ENCODE measurements at places on chromosomes 16 and 17. TPM values are rescaled to one million over a fixed set of nuclear protein-coding genes. Genes with fewer than 3 reads are reported as not detected.
A peak's percentile ranks its signal among the peaks of the same experiment; 100 is the strongest.

ABCC11 gene
- total RNA-seq = not detected

GRCh38 chr17:59108400-59109102, 1.9 kb upstream of the TRIM37 start:
- H3K4me1 ChIP-seq = peaks cover 18% of the 10 kb centered on the region
- no peaks in the 10 kb centered on the region for H3K36me3 ChIP-seq
- H3K27me3 ChIP-seq = no peaks in the 10 kb centered on the region
- H3K27ac ChIP-seq = no peak overlapping the region

CTRB2 gene
- total RNA-seq = 12.5 TPM

GRCh38 chr16:4373356-4373908, 1.8 kb downstream of the VASN start:
- no peak for DNase-seq
- H3K27ac ChIP-seq = peak overlapping the region; percentile 99
- H3K4me1 ChIP-seq = peaks cover 71% of the 10 kb centered on the region

NRN1L gene
- total RNA-seq = not detected

DNAI2 gene
- total RNA-seq = not detected

DNA sequence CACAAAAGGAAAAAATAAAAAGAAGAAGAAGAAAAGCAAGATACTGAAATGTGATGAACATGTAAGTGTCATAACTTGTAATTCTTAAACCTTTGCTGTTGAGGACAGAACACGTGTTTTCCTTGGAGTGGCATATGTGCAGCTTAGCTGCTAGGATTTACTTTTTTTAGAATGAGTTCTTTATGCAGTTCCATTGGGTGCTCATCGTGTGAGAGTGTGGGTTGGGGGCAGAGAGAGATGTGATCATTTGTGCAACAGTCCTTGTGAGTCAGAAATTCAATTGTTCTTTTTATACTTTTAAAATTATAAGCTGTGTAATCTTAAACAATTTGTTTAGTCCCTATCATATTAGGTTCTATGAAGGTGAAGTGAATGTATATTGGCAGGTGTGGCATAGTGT, 5.5 kb upstream of the DHRS11 start:
- H3K27me3 ChIP-seq = no peaks in the 10 kb centered on the region
- no peak overlapping the region for H3K27ac ChIP-seq
- DNase-seq = no peak
- H3K4me1 ChIP-seq = peaks cover 1% of the 10 kb centered on the region
- peaks cover 51% of the 10 kb centered on the region for H3K36me3 ChIP-seq

DNA sequence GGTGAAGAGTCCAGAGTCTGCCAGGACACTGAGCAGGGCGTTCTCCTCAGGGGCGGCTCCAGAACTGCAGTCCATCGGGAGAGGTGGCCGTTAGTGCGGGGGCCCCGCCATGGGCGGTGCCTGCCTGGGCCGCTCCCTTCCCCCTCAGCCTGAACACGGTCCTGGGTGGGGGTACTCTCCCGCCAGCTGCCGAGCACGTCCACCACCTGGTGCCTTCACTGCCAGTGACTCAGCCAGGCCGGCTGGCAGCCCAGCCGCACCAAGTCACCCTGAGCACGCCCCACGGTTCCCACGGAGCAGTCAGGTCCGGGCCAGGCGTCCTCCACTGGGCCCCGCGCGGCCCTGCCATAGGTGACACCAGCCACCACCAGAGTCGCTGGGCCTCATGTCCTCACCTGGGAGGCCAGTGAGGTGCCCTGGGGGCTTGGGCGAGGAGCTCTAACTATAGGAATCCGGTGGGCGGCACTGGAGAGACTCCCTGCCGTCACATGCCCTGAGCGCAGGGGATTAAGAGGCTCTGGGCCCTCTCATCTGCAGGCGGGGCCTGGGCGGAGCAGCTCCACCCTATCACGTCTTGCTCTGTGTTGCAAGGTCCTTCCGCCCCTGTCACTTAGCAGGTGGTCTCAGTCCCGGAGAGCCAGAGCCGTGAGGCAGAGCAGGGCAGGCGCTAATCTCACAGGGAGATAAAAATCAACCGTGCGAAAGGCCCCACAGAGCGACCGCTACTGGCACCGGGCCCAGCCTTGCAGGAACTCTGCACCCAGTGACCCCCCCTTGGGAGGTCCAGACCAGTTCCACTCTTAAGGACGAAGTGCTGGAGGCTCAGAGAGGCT, 14.3 kb downstream of the PIEZO1 start:
- no peaks in the 10 kb centered on the region for H3K36me3 ChIP-seq
- H3K4me3 ChIP-seq = no peak overlapping the region
- H3K4me1 ChIP-seq = peaks cover 60% of the 10 kb centered on the region

- H3K36me3 ChIP-seq = no peaks in the 10 kb centered on the region
- no peaks in the 10 kb centered on the region for H3K27me3 ChIP-seq
Measured at GRCh38 chr16:641326-642188, at the start of gene MCRIP2. TSS of gene MCRIP2 (plus strand) at chr16:641828. CDS start at chr16:641992, 164 bp downstream.

PITPNC1 gene
- 28.8 TPM for total RNA-seq

SULT1A2 gene
- not detected for total RNA-seq

DNA sequence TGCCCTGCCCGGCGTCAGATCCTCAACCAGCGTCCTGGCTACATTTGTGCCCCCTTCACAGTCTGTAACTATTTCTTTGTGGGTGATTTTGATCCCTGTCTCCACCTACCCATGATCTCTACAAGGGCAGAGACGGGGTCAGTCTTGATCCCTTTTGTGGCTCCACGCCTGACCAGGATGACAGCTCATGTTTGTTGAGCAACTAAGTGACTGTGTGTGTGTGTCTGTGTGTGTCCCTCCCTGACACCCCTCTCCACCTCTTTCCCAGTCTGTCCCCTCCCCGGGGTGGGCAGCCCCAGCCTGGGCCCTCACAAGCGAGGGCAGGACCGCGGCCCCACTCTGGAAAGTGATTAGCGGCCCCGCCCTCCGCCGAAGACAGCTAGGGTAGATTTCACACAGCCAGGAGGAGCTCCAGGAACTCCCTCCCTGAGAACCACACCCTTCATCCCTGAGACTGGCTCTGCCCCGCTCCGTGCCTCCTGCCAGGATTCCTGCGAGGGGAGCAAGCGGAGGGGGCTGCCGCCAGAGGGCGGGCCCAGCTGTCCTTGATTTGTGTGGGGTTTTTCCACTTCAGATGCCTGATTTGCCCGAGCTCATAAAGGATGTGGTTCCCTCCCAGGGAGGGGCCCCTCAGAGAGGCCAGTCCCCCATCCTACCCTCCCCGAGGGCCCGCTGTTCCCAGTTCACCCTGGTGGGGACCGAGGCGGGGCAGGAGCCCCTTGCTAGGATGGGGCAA, 5.3 kb upstream of the HS3ST6 start:
- H3K4me1 ChIP-seq = no peaks in the 10 kb centered on the region
- no peak overlapping the region for H3K27ac ChIP-seq
- no peaks in the 10 kb centered on the region for H3K36me3 ChIP-seq

DNA sequence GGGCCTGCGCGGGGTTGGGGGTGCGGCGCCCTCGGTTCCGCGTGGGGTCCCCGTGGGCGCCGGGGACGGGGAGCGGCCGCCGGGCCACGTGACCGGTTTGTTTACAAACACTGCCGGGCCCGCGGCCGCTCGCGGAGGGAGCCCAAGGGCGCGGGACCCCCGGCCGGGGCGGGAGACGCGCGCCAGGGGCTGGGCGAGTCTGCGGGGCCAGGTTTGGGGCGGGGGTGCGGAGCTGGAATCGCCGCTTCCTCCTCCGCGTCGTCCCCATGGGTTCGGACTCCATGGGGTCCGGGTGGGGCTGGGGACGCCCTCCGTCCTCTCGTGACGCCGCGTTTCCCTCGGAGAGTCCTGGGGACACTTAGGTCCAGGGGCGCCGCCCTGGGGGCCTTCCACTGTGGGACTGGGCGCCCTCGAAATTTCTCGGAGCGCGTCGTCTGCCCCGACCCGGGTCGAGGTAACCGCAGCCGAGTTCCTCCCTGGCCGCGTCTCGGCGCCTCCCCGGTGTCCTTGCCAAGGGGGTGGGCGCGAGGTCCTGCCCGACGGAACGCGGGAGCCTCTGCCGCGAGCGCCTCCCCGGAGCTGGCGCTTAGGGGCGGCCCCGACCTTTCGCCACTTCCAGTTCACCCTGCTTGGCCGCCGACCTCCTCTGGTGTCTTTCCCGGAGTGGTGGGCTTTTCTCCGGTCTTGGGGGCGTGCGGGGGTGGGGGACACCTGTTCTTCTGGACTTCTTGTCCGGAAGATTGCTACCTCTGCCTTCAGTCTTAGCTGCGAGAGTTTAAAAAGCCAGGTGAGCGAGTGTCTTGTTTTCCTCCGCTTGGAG, 684 bp downstream of the YPEL2 start:
- H3K27ac ChIP-seq = peak overlapping the region; percentile 95
- H3K4me1 ChIP-seq = peaks cover 59% of the 10 kb centered on the region
- peak overlapping the region; percentile 96 for H3K4me3 ChIP-seq
- DNase-seq = no peak
- H3K27me3 ChIP-seq = no peaks in the 10 kb centered on the region

ABAT gene
- total RNA-seq = 9.8 TPM

GRCh38 chr16:5776876-5777275, 679.3 kb upstream of the EEF2KMT start:
- H3K27ac ChIP-seq = no peak overlapping the region
- no peak for DNase-seq
- no peaks in the 10 kb centered on the region for H3K27me3 ChIP-seq
- H3K36me3 ChIP-seq = no peaks in the 10 kb centered on the region

DNA sequence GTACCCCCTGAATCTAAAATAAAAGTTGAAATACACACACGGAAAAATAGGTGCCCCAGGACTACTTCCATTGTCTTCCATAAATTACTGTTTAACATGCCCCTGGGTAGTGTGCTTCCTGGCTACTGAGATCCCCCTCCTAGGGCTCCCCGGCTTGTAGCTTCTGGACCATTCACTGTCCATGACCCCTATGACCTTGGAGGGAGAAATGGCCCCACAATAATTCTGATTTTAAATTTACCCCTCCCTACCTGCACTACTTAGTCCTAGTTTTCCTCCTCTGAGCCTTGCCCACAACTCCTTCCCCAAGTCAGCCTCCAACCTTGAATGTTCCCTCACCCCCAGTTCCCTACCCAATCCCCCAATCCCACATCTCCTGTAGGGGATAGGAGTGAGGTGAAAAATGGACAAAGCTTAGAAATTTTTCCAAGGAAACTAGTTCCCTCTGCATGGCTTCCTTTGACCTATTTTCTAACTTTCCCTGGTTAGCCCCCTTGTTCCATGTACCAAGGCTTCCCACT, 9.5 kb upstream of the MSL1 start:
- DNase-seq = no peak
- no peaks in the 10 kb centered on the region for H3K27me3 ChIP-seq
- H3K4me3 ChIP-seq = peak overlapping the region; percentile 2
- H3K27ac ChIP-seq = peak overlapping the region; percentile 88

DNA sequence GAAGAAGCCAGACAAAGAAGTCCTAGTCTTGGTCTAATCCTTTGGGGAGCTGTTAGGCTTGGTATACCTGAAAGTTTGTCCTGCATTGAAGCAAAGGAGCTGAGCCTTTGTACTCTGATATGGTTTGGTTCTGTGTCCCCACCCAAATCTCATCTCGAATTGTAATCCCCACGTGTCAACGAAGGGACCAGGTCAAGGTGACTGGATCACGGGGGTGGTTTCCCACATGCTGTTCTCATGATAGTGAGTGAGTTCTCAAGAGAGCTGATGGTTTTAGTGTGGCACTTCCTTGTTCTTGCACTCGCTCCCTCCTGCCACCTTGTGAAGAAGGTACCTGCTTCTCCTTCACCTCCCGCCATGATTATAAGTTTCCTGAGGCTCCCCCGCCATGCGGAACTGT, 33.6 kb downstream of the FAM20A start:
- no peaks in the 10 kb centered on the region for H3K27me3 ChIP-seq
- no peaks in the 10 kb centered on the region for H3K36me3 ChIP-seq
- H3K4me3 ChIP-seq = no peak overlapping the region

ARL5C gene
- total RNA-seq = not detected

DNA sequence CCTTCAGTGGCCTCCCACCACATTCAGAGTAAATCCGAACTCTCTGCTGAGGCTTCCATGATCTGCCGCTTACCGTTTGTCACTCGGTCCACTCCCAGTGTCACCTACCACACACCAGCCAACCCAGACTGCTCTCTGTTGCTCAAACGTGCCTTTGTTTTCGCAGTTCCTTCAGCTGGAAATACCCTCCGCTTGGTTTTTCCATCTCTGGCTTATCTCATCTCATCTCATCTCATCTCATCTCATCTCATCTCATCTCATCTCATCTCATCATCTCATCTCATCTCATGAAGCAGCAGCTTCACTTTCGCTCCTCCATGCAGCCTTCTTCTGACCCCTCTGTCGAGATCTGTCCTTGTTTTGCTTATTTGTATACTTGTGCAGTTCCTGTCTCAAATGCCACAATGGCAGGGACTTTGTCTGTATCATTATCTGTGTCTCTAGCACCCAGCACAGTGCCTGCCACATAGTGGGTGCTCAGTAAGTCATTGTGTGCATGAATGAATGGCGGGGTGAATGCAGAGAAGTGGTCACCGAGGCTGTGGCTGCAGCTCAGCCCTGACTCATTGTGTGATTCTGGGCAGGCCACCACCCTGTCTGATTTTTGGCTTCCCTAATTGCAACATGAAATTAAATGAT, 3.8 kb upstream of the SNX20 start:
- DNase-seq = no peak
- no peaks in the 10 kb centered on the region for H3K4me1 ChIP-seq
- H3K36me3 ChIP-seq = no peaks in the 10 kb centered on the region
- no peak overlapping the region for H3K4me3 ChIP-seq
- no peaks in the 10 kb centered on the region for H3K27me3 ChIP-seq
- H3K27ac ChIP-seq = no peak overlapping the region

- no peaks in the 10 kb centered on the region for H3K27me3 ChIP-seq
- H3K4me1 ChIP-seq = peaks cover 7% of the 10 kb centered on the region
- H3K27ac ChIP-seq = no peak overlapping the region
- H3K36me3 ChIP-seq = peaks cover 28% of the 10 kb centered on the region
Measured at GRCh38 chr16:4664538-4665418, 28.6 kb upstream of the NUDT16L1 start.

TLCD1 gene
- total RNA-seq = not detected

TBC1D26 gene
- total RNA-seq = not detected

- H3K4me1 ChIP-seq = peaks cover 21% of the 10 kb centered on the region
- no peak for DNase-seq
- H3K36me3 ChIP-seq = peaks cover 39% of the 10 kb centered on the region
- no peak overlapping the region for H3K4me3 ChIP-seq
- no peak overlapping the region for H3K27ac ChIP-seq
Measured at GRCh38 chr16:67237396-67238277, 9.6 kb downstream of the FHOD1 start.

- H3K4me3 ChIP-seq = peak overlapping the region; percentile 36
- no peaks in the 10 kb centered on the region for H3K36me3 ChIP-seq
- H3K27ac ChIP-seq = peak overlapping the region; percentile 87
- H3K4me1 ChIP-seq = peaks cover 45% of the 10 kb centered on the region
- no peak for DNase-seq
Measured at GRCh38 chr17:55272711-55273578, 8.2 kb downstream of the HLF start.
